Epithelial cell of prostate (primary cell): ENCODE measurements at places on chromosomes 3 and 15.

DNA sequence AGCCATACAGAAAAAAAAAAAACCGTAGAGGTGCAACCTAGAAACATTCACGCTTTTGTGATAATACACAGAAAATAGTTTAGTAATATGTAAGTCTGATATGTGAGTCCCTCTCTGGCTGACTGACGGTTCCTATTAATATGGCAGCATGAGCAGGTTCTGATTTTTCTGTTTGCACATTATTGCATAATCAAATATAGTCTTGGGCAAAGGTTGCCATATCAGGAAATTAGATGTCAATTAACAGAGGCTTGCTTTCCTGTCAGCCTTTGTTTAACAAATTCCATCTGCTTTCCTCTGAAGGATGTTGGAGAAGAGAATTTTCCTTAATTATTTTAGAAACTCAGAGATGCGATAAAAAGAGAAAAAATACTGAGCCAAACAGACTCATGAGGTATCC lies 14.8 kb downstream of the GABRB3 start:
- DNase-seq = no peak

- no peak for DNase-seq
Measured at GRCh38 chr3:161343986-161344385, 27.3 kb downstream of the SPTSSB start.

- no peak for DNase-seq
Measured at GRCh38 chr3:11236588-11237461, 35.4 kb upstream of the ATG7 start.

- DNase-seq = no peak
Measured at GRCh38 chr3:24162929-24163328, 217.8 kb downstream of the NR1D2 start.
